Activated naive CD4-positive, alpha-beta T cell treated with anti-CD3 and anti-CD28 coated beads, Interleukin-2, amount 10 ng/mL, durations not matched to agents 5 hours and 36 hours (primary cell): ENCODE measurements at places on chromosomes 4 and X. TPM values are rescaled to one million over a fixed set of nuclear protein-coding genes. Genes with fewer than 3 reads are reported as not detected.

Gene TMSB15B
- total RNA-seq: 8.6 TPM

Gene DRP2
- total RNA-seq: 0.55 TPM

Gene USP27X
- total RNA-seq: 2.8 TPM

Gene SLC30A9
- total RNA-seq: 29.0 TPM

Gene CFAP299
- not detected for total RNA-seq

Gene ARR3
- not detected for total RNA-seq

Gene UCP1
- total RNA-seq: not detected

Gene VSIG4
- total RNA-seq: not detected

Gene TGIF2LX
- not detected for total RNA-seq

Gene LDB2
- total RNA-seq: not detected

Gene NDNF
- total RNA-seq: not detected

Gene BMP3
- total RNA-seq: not detected

Gene RRAGB
- 11.0 TPM for total RNA-seq

Gene SYN1
- total RNA-seq: 0.72 TPM

Gene MRFAP1L1
- total RNA-seq: 73.1 TPM

Gene SLC9B2
- total RNA-seq: 19.5 TPM

Gene CDKL5
- total RNA-seq: 1.3 TPM

Gene PAGE1
- not detected for total RNA-seq

Gene GABRG1
- total RNA-seq: not detected

Gene DSPP
- total RNA-seq: not detected

Gene RASL11B
- 0.19 TPM for total RNA-seq

Gene ATOH1
- not detected for total RNA-seq

Gene LNX1
- not detected for total RNA-seq

Gene TCEANC
- total RNA-seq: 5.1 TPM

Gene SAGE1
- not detected for total RNA-seq

Gene NKX3-2
- not detected for total RNA-seq

Gene PDGFC
- total RNA-seq: not detected
